Omental fat pad (tissue), 4 donors: ENCODE measurements at places on chromosomes 4 and X.

GRCh38 chr4:44494810-44495701, 46.4 kb upstream of the KCTD8 start:
- DNase-seq: no peak

GRCh38 chr4:127313767-127314166, 319.0 kb upstream of the INTU start:
- no peak for DNase-seq

DNA sequence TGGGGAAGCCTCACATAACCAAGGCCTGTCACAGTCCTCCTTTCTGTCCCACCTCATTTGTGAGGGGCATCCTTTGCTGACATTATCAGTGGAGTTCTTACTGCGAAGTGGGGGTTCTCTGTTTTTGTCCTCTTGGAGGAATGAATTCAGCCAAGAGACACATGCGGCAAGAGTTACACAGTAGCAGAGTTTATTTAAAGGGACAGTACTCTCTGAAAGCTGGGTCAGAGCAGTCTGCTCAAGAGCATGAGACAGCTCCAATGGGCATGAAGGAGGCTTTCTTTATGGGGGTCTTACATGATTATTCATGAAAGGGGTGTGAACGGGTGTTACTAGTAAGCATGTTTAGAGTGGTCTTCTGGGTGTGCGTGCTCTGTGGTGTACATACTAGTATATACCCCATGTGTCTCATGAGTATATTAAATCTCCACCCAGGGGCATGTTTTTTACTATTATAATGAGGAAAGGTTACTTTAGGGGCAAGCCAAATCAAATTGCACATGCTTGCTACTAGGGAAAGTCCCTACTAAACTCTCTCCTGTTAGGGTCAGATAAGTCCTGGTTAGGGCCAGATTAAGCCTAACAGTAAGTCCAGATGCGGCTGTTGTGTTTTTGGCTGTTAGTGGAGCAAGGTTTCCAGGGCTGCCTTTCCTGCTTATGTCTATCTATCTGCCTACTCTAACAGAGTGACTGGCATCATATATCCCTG, 19.8 kb upstream of the LGI2 start:
- DNase-seq: no peak

GRCh38 chrX:136827026-136827425, 46.3 kb upstream of the ARHGEF6 start:
- DNase-seq: no peak

GRCh38 chrX:148381603-148382002, 118.8 kb upstream of the AFF2 start:
- no peak for DNase-seq

DNA sequence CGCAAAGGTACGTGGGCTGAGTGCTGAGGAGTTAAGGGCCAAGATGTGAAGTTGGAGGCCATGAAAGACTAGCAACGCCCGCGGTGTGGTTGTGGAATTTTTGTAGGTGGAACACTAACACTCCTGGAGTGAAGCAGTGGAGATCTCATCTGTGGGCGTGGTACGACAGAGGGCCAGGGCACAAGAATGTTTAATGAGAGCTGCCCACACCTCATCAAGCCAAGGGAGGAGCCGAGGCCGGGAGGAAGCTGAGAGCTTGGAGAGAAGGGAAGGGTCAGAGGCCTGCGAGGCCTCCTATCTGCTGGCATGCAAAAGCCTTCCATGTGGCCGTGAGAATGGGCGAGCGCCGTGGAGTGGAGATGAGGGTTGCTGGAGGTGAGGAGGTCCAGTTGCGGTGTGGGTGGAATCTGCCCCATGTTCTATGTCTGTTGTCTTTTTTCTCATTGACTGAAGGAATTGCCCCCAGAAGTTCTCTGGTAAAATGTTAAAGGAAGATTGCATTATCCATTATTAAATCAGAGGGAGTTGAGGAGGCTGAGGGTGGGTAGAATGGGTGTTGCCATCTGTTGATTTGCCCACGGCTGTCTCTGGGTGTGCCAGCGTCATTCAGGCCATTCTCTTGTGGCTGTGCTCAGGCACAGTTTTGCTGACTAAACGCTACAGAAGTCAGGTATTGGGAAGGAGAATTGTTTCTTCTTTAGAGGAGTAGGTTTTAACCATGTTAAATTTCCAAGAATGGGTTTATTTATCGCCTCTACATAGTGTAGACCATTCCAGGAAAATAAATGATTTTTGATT, 19.8 kb downstream of the SNX25 start:
- no peak for DNase-seq

GRCh38 chr4:112145790-112146501, 692 bp downstream of the FAM241A start:
- no peak for DNase-seq

GRCh38 chr4:69167300-69167699, 47.2 kb downstream of the UGT2B11 start:
- no peak for DNase-seq

DNA sequence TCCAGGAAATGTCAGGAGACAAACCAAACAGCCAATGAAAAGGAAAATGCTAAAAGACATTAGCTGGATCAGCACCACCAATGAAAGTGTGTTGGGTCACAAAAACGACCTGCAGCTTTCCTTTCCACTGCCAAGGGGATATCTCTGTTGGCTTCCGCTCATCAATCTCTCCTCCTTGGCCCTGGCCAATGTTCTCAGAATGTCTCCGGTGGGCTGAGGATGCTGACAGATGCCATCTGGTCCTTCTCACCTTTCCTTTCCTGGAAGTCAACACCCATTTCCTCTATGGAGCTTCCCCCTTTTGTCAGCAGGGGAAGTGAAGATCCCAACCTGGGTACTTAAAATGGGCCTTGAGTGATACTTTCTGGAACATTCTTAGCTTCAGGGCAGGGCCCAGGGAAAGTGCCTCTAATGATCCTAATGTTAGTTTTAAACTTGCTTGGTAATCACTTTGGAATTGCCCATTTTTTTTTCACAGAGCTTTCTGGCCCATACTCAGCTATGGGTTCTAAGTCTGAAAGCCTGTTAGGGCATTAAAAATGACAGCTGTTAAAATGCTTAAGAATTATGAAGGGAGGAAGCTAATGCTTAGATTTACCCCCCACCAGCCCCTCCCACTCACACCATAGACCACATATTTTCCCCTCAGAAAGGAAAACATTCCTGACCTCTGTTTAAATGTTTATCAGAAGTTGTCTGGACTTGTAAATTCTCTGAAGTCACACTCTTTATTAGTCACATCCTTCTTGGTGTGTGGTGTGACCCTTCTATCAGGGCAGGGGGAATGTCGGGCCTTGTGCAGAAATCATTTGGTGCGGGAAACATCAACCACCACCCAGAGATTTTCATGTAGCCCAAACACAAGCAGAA, 29.2 kb downstream of the IGFBP7 start:
- DNase-seq: no peak

GRCh38 chrX:69021141-69021960, 143.9 kb downstream of the PJA1 start:
- no peak for DNase-seq

DNA sequence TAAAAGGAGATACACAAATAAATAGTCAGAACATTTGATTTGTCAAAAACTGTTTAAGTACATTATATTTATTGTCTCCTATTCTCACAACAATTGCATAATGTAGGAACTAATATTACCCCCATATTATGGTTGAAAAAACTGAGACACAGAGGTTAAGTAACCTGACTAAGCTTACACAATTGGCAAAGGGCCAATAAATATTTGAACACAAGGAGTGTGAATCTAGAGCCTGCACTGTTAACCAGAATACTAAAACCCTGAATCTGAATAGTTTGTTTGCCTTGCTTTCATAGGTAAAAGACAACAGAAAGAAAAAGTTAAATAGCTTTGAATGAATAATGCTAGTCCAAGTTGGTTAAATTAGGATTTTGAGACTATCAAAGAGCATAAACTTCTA, 55.2 kb downstream of the IL13RA2 start:
- DNase-seq: no peak

DNA sequence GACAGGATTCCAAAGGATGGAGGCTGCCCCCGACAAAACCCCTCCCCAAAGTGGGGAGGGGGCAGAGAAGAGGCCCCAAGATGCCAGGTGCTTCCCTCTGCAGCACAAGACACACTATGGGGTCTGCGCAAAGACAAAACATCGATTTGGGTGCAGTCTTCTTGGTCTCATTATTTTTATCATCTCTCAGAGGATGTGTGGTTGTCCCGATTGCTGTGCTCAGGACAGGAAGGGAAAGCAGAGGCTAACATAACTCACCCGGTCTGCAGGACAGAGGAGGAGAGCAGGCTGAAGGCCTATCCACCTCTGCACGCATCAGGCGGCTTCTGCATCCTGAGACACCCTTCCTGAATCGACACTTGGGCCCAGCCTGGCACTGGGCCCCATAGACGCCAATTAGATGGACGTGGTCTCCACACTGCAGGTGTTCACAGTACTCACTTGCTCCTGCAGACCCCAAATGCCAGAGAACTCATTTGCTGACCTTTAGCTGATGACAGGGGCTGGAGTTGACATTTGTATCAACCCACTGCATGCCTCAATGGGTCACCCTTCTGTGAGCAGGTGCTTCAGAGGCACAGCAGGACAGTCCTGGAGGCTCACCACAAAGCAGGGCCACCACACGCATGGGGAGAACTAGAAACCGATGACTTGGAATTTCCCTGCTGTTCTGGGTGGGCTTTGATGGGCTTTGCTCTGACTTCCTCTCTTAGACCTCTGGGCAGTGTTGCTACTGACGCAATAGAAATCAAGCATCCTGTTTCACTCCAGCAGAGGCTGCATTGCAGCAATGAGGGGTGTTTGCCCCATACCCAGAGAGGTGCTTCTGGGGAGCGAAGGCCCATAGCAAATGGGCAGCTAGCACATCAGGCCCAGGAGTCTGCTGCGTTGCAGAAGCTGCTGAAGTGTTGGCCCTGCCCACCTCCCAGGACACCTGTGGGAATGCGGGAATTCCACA, 96.3 kb upstream of the ENPP6 start:
- no peak for DNase-seq

DNA sequence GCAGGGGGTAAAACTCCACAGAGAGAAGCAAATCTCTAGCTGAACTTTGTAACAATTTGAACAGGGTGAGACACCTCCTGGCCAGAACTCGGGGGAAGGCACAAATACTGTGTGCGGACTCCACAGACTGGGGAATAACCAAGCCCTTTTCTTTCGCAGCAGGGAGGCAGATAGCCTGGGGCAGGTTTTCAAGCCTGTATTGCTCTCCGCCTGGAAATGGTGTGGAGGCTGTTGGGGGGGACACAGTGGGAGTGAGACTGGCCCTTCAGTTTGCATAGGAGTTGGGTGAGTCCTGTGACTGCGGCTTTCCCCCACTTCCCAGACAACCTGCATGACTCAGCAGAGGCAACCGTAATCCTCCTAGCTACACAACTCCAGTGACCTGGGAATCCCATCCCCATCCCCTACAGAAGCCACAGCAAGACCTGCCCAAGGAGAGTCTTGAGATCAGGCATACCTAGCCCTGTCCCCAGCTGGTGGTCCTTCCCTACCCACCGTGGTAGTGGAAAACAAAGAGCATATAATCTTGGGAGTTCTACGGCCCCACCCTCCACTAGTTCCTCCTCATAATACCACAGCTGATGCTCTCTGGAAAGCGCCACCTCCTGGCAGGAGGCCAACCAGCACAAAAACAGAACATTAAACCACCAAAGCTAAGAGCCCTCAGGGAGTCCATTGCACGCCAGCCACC, 12.9 kb upstream of the SMPX start:
- DNase-seq: no peak

- no peak for DNase-seq
Measured at GRCh38 chrX:1598021-1598875, 6.8 kb downstream of the AKAP17A start.

GRCh38 chr4:66863481-66863880, 681.8 kb downstream of the CENPC start:
- DNase-seq: no peak

DNA sequence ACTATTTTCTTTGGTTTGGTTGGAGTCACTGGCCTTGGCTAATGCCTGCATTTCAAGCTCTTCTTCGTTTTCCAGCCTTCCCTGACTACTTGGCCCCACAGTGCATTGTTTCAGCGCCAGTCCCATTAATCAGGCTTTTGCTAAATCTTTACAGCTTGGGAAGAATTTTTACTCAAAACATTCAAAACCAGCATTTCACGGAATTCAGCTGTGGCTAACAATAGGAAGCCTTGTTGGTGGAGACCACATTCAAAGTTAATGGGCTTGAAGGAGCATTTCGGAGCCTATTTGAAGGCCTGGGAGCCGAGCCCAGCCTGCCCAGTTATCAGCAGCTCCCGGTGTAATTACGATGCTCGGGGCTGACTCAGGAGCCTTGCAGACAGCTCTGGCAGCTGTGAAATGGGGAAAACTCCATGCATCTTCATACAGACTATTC, 30.8 kb upstream of the VCX2 start:
- no peak for DNase-seq

GRCh38 chrX:29662101-29662500, 553.3 kb upstream of the MAGEB2 start:
- no peak for DNase-seq
